T-helper 2 cell treated with Interferon-gamma antibody and Interleukin-4, amounts not matched to agents 100 ng/mL and 5 ng/mL, for 36 hours (primary cell): ENCODE measurements at places on chromosomes 3 and 15. TPM values are rescaled to one million over a fixed set of nuclear protein-coding genes. Genes with fewer than 3 reads are reported as not detected.

GOLGA8Q gene
- 3.0 and 8.8 TPM in 2 replicates for total RNA-seq

C3orf62 gene
- 11.6 and 12.7 TPM in 2 replicates for total RNA-seq

LYZL4 gene
- total RNA-seq = not detected in 2 replicates

BFSP2 gene
- 0.36 and 1.0 TPM in 2 replicates for total RNA-seq

ZNF770 gene
- 44.1 and 46.1 TPM in 2 replicates for total RNA-seq

ASTE1 gene
- total RNA-seq = 11.2 and 13.9 TPM in 2 replicates

CAND2 gene
- 1.1 and 1.7 TPM in 2 replicates for total RNA-seq

LMAN1L gene
- total RNA-seq = 0.64 and 0.93 TPM in 2 replicates

SIDT1 gene
- 15.5 and 17.6 TPM in 2 replicates for total RNA-seq

CHP1 gene
- total RNA-seq = 62.8 and 63.6 TPM in 2 replicates

SPSB4 gene
- total RNA-seq = not detected in 2 replicates

MAPKAPK3 gene
- total RNA-seq = 157 and 159 TPM in 2 replicates

CAV3 gene
- total RNA-seq = not detected in 2 replicates

GOLGA6A gene
- total RNA-seq = not detected in 2 replicates
